ENCODE measurements at places on chromosomes 5 and 9.

DNA sequence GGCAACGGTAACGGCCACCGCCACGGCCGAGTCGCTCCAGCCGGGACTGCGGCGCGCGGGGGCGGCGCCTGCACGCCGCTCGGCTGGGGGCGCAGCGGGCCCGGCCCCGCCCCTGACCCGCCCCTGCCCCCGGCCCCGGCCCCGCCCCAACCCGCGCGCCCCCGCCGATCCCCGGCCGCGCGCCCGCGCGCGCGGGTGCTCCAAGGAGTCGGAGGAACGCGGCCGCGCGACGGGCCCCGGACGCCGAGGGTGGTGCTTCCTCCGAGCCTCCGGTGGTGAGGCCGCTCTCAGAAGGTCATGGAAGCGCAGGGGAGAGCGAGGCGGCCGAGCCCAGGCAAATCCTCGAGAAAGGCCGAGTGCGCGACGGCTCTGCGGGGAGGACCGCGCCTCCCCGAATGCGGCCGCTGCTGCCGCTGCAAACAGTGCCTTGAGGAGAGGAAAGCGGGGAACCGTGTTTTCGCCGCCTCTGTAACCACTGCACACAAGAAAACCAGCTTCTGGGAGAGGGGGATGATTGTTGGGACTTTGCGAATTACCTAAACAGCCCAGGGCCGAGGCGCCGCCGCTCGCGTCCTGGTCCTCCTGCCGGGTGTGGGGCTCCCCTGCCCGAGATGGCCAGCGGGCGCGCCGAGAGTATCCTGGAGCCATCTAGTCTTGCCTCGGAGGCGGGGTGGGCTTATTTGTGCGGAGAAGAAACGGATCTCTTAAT is at the start of gene LIFR:
TSS of gene LIFR (minus strand) at position 48 of the 709 bp plus-strand sequence. CDS start 25,999 bp downstream, outside the sequence.
- DNase-seq: no peak

DNA sequence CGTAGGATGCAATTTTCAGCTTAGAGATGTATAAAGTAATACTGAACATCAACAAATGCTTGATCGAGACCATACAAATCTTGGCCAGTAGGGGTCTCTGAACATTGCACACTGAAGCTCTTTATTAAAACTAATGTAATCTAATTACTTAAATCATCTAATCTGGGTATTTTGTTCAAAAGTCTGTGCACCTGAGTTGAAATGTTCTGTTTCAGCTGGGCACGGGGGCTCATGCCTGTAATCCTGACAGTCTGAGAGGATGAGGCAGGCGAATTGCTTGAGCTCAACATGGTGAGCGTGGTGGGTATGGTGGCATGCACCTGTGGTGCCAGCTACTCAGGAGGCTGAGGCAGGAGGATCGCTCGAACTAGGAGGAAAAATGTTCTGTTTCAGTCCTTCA is 41.0 kb downstream of the ESM1 start:
- DNase-seq: no peak

- DNase-seq: no peak
Measured at GRCh38 chr9:137786511-137786920, 91.1 kb upstream of the CACNA1B start.

DNA sequence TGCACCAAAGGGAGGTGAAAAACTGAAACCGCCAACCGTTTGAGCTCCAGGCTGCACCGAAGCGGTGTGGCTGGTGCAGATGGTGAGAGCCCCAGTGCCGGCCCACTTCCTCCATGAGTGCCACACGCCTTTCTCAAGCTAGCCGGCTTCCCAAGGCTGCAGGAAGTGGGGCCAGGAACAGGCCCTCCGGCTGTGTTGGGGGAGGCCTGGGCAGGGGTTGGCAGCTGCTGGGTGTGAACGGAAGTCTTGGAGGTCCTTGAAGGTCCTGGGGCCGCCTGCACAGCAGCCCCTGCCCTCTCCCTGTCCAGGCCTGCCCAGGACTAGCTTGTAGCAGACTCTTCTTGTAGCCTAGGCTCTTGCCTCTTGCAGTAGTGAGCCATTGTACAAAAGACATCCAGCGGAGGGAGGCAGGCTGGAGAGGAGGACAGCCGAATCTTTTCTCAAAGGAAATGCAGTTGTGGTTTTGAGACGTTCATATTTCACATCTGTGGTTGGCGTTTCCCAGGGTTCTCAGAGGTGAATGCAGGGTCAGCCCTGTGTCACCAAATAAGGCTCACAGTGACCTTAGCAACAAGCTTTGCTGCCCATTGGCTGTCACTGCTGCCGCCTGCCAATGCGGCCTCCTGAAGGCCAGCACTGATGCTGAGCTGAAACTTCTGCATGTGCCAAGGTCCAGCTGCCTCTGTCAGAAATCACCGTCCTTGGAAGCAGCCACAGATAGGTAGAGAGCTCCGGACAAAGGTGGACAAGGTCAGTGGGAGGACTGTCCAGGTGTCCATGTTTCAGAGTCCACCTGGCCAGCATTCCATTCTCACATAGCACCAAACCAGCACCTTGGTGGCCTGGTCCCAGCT is 23.9 kb downstream of the IRF1 start:
- peak; percentile 88 for DNase-seq

GRCh38 chr5:74433255-74433895 is 207.2 kb downstream of the ENC1 start:
- DNase-seq: peak; percentile 19

DNA sequence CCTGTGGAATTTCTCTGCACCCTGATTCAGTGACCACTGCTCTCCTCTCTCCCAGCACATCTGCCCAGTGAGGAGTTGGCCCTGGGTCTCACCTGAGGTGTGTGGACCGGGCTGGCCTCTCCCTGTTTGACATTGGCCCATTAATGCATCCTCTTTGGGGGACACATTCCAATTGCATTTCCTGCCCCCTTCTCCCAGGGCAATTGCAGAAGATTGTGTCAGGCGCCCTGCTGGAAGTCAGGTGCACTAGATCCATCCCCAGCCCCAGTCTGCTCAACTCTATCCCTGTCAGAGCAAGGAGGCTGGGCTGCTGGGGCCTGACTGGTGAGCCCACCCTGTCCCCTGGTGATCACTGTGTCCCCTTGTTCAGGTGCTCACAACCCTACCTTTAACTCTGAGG is 84.5 kb downstream of the LMX1B start:
- DNase-seq: no peak

DNA sequence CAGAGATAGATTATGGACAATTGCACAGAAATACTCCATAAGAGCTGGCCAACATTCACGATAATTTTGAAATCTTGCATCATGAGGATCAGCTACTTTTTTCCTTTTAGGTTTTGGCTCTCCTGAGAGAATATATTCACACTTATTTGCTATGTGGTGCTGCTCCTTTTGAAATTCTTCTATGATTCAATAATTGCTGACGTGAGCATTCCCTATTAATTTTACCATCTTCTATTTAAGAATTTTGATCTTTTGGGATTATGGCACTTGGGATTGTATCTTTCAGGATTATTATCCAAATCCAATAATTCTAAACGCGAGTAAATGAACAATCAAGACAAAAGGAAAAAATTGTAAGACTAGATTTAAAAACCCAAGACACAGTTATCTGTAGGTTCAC is 358.8 kb downstream of the ELAVL2 start:
- no peak for DNase-seq

GRCh38 chr5:173727839-173728778 is 111.7 kb upstream of the BOD1 start:
- no peak for DNase-seq

- no peak for DNase-seq
Measured at GRCh38 chr5:16446993-16447392, 18.6 kb downstream of the ZNF622 start.

DNA sequence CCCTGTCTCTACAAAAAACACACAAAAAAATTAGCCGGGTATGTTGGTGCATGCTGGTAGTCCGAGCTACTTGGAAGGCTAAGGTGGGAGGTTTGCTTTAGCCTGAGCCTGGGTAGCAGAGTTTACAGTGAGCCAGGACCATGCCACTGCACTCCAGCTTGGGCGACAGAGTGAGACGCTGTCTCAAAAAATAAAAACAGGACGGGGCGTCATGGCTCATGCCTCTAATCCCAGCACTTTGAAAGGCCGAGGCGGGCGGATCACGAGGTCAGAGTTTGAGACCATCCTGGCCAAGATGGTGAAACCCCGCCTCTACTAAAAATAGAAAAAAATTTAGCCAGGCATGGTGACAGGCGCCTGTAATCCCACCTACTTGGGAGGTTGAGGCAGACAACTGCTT is 40.3 kb downstream of the UBE2D2 start:
- DNase-seq: no peak

DNA sequence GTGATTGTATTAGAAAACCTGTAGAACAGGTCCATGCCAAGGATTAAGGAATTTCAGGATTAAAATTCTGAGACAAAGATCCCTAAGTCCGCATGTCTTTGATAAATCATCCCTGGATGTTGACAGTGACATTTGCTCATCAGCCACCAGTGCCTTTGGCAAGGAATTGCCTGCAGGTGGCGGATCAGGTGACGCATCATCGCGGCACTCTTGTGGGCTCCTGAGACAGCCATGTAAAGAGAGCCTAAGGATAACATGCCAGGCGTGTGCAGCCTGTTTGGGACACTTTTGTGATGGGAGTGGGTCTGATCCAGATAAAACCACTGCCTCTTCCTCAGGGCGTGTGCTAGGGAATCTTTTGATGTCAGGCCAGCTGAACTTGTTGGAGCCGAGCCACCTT is 40.6 kb downstream of the ADCY2 start:
- DNase-seq: no peak

DNA sequence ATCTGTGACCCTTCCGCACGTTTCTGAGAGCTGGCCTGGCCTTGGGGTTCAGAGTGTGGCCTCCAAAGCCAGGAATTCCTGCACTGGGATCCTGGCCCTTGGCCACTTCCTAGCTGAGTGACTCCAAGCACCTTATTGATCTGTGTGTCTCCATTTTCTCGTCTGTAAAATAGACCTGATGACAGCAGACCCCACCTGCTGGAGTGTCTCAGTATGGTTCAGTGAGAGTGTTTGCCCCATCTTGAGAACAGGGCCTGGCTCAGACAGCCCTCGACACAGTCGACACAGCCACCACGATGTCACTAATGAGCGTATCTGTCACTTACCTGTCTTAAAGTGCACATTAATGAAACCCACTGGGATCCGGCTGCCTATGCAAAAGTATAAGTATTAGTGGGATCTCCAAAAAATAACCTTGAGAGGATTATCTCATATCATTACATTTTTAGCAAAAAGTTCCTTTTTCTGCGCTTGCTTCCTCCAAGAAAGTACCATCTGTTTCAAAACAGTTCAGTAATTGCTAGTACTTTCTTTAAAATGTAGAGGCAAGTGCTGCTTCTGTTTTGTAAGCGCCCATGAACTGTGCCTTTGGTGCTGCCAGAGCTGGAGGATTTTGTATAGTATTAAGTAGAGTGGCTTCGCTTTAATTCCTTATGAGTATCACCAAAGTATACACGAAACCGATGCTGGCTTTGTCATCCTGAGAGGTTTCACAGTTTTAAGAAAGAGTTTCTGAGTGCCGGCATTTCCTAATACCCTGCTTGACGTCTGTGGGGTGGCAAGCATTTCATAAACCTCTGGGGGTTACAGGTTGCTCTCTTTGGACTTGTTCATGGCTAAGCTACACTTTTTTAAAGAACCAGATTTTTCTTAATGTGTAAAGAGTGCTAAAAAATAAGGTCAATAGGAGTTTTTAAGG is 31.7 kb downstream of the UBE2QL1 start:
- DNase-seq: no peak

- DNase-seq: no peak
Measured at GRCh38 chr5:75885849-75886596, 168.8 kb upstream of the POC5 start.

DNA sequence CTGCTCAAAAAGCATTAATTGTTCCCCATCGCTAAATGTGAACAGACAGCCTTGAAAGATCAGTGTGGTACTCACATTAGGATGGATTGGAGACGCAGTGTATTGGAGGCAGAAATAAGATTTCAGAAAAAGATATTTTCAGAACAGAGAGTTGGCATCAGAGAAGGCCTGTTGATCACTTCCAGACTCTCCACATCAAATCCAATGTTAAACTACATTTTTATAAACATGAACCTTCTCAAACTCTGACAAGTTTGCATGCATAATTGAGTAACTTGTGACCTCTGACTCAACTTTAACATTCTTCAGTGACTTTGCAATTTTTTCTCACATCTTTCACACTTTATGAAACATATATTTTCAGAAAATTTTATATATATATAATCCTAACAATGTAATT is 919.6 kb upstream of the SEMA6A start:
- no peak for DNase-seq

- no peak for DNase-seq
Measured at GRCh38 chr9:134187110-134187531, 22.8 kb upstream of the RNU6ATAC start.

GRCh38 chr9:109031241-109031640 is 17.9 kb upstream of the CTNNAL1 start:
- DNase-seq: no peak

GRCh38 chr5:120082316-120083068 is 381.6 kb upstream of the PRR16 start:
- DNase-seq: no peak

DNA sequence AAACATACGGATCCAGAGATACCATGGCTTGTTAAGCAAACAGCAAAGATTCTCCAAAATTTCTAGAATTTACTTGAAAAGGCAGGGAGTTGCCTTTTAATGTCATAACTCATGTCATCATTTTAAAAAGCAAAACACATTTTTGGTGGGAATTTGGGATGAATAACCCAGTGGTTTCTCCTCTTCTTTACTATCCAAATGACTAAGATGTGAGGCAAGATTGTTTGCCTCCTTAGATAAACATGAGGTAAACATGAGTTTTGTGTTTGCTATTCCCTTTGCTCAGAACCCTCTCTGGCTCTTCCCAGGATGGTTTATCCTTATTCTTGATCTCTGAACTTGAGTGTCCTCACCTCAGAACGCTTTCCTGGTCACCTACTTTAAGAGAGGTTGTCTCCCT is 267.0 kb downstream of the EBF1 start:
- no peak for DNase-seq

GRCh38 chr5:115487756-115488155 is 56.8 kb downstream of the FEM1C start:
- DNase-seq: no peak

- DNase-seq: no peak
Measured at GRCh38 chr5:140075371-140075770, 32.3 kb upstream of the NRG2 start.

GRCh38 chr5:111747337-111747736 is 9.7 kb downstream of the NREP start:
- DNase-seq: no peak

- no peak for DNase-seq
Measured at GRCh38 chr5:7960142-7960541, 91.2 kb downstream of the MTRR start.

DNA sequence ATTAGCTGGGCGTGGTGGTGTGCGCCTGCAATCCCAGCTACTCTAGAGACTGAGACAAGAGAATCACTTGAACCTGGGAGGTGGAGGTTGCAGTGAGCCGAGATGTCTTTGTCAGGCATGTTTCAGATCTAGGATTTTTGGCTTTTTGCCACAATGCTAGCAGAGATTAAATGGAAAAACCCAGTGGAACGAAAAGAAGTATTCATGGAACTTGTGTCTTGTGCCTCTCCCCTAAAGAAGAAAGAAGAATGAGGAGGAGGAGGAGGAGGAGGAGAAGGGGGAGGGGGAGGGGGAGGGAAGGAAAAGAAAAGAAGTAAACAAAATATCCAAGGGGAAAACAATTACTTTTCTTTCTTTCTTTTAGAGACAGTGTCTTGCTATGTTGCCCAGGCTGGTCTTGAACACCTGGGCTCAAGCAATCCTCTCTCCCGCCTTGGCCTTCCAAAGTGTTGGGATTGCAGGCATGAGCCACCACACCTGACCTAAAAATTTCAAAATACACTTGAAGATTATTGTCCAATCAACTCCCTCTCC is 106.0 kb downstream of the ARRDC3 start:
- DNase-seq: no peak
